CD4-positive, alpha-beta T cell treated with Interleukin-1 beta for 1 hour (primary cell): ENCODE measurements at places on chromosomes 6 and 20.
A peak's percentile ranks its signal among the peaks of the same experiment; 100 is the strongest.

DNA sequence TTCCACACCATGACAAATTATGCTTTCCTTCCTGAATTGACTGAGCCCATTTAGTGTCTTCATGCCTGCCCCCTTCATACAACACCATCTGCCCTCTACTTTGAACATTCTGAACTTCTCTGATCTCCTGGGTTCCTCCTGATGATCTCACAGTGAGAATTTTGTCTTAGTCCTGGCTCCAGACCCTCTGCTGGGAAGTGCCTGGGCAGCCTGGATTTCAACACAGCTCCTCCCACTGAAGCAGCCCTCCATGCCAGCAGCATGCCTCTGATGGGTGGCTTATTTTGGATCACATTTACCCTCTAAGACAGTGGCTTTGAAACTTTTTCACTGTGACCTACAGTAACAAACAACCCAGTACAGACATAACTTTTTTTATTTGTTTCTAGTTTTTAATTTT is 41.5 kb downstream of the DSE start:
- no peak for DNase-seq

GRCh38 chr6:157937318-157937717 is 44.3 kb upstream of the SYNJ2 start:
- DNase-seq: no peak

GRCh38 chr6:71038711-71039344 is 82.0 kb upstream of the B3GAT2 start:
- DNase-seq: no peak

GRCh38 chr6:122660296-122660695 is 50.1 kb downstream of the PKIB start:
- DNase-seq: no peak

GRCh38 chr20:56626367-56627121 is 2.6 kb upstream of the TFAP2C start:
- DNase-seq: no peak

DNA sequence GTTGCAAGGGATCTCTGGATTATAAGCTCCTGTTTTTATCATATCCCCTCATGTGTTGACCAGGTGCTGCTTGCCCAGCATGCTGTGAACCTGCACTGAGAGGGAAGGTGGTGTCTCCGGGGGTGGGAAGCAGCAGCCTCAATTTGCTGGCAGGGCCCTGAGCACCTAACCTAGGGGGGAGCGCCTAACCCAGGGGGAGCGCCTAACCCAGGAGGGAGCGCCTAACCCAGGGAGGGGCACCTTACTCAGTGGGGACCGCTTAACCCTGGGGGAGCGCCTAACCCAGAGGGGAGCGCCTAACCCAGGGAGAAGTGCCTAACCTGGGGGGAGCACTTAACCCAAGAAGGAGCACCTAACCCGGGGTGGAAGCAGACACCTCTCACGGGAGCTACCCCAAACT is 83.3 kb upstream of the QKI start:
- no peak for DNase-seq

DNA sequence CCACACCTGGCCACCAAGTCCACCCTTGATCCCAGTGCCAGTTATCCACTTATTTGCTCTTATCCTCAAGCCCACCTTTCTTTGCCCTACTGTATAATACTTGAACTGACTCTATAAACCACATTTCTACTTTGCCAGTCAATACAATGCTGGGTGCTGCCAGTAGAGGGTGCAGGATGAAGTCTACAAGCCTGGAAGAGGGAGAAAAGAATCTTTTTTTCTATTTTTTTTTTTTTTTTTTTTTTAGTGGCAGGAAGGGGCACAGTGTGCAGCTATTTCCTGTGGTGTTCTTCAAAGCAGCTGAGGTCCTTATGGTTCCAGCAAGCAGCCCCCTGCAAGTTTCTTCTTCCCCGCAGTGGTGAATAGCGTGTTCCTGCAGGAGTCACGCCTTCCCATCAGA is 22.2 kb upstream of the GABRR1 start:
- peak; percentile 44 for DNase-seq

DNA sequence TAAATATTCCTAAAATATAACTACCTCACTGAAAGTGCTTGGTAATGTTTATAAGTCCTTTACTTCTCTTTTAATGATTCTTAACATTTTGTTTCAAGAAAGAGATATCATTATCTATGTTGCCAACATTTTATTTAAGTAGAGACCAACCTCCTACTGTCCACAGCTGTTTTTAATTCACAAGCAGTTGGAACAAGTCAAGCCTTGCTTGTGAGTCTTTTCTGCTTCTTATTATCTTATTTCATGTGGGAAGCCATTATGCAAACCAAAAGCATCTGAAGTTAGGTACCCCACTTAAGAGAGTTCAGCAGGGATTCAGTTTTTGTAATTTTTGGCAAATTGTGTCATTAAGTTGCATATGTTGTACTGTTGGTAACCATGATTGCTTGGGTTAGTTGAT is 1714.5 kb downstream of the GRIK2 start:
- no peak for DNase-seq

DNA sequence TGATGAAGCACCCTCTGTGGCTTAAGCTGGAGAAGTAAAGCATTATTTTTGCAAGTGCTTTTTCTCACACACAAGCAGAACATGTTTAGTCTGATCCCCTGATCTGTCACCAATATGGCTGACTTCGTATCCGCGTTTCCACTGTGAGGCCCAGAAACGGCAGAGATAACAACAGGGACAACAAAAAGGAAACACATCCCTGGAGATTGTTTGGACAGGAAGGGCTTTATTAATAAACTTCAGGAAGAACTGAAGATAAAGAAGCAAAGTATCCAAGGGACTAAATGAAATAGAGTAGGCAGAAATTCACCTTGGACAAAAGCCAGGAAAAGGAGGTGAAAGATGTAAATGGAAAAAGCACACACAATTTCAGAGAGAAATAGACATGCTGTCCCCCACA is 49.2 kb downstream of the RARS2 start:
- DNase-seq: no peak

- DNase-seq: peak; percentile 5
Observed at GRCh38 chr6:106939848-106940247, 34.7 kb downstream of the CD24 start.

- DNase-seq: no peak
Observed at GRCh38 chr6:80402266-80402665, 295.8 kb downstream of the BCKDHB start.

DNA sequence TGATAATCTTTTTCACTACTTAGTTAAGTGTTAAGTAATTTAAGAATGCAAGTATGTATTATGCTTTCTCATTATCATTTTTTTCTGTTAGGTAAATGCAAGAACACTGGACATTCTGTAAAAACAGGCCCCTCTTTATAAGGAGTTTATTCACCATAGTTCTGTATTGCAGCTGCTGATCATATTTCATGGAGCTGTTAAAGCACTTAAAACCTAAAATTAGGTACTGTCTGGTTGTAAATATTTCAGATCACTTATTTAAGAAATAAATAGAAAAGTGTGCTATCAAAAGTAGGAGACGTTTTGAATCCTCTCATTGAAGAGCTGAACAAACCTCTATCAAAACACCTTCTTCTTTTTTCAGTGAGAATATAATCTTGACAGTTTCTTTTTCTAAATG is 3.9 kb downstream of the EYA4 start:
- DNase-seq: no peak

GRCh38 chr6:145813285-145814034 is 1.1 kb downstream of the FBXO30 start:
- no peak for DNase-seq

- no peak for DNase-seq
Observed at GRCh38 chr6:12280902-12281301, 9.3 kb upstream of the EDN1 start.

GRCh38 chr6:131244942-131245341 is 109.7 kb downstream of the AKAP7 start:
- no peak for DNase-seq

- no peak for DNase-seq
Observed at GRCh38 chr6:137024237-137024990, 20.4 kb downstream of the IL20RA start.

DNA sequence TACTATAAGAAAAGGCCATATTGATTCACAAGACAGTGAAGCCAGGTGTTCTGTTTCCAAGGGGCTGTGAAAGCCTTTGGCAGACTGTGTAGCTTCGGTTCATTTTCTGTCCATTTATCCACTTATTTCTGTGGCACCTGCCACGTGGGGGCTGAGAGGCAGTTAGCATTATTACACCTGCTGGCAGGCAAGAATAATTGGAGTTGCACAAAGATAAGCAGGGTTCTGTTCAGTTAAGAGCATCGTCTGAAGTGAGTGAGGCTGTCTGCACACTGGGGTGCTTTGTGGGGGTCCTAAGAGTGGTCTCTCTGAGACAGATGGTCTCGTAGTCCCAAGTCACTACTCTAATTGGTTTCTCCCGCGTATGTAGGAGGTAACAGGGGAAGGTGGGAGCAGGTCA is 60.6 kb upstream of the CCN6 start:
- no peak for DNase-seq

DNA sequence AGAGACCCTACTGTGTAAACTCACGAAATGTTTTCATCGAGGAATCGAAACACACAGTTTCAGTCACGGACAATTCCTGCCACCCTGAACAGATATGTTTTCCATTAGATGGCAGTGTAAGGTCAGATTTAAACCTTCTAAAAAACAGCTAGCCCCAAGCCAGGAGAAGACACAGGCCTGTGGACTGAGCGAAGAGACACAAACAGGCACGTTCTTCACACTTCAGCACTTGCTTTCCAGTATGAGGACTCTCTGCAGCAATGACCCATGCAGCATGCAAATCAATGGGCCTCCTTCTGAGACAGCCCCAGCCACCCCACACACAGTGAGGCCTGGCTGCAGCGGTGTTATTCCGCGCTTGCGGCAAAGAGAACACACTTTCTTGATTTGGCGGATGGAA is 31.9 kb downstream of the HUS1B start:
- no peak for DNase-seq

GRCh38 chr6:128063850-128064539 is 163.1 kb upstream of the THEMIS start:
- DNase-seq: no peak

DNA sequence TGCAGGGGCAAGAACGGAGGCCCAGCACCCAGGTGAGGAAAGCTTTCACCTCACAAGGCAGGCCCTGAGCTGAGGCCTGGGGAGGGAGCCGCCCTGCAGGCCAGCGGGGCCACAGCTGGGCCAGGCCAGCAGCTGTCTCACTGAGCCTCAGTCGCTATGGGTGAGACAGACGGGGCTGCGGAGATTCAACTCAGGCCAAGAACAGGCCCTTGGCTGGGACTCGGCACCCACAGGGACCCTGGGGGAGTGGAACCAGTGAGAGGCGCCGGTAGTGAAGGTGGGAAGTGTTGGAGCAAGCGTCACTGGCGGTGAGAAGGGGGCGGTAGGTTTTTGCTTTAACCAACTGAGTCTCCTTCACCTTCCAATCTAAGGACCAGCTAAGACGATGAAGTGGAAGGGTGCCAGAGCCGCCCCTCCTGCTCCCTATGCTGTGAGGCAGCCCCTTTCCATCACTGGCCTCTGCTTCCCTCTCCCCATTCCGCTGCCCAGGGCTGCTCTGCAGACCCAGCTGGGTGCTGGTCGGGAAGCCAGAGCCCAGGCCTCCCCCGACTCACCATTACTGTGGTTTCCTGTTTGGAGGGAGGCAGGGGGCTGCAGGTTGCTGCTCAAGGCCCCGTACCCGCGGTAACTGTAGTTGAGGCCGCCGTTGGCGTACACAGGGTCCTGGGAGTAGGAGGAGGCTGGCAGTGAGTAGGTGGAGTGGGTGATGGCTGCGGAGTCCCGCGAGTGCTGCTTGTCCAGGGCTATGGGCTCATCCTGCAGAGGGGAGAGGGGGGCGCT is 93.7 kb downstream of the ASXL1 start:
- DNase-seq: no peak

DNA sequence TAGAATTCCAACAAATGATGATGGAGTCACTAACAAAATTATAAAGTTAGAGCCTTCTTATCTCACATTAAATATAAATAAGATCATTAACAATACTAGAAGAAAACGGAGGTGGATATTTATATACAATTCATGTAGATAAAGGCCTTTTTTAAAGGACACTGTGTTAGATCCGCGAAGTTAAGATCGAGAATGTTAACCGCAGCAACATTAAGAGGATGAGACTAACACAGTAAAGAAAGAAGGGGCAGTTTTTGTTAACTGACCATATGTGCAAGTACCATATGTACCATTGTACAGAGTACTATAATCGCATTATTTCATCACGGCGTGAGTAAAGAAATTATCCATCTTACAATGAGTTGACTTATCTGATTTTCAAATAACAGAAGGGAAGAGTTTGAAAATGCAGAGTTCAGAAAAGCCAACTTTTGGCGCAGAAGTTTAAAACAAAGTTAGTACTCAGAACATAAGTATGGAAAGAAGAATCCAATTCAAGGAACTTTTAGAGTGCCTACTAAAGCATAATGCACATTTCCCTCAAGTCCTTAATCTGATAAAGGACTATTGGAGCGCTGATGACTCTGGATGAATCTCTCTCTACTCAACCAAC is 1.4 kb downstream of the FBXL4 start:
- DNase-seq: no peak

GRCh38 chr6:13611715-13612114 is 3.4 kb upstream of the NOL7 start:
- no peak for DNase-seq

DNA sequence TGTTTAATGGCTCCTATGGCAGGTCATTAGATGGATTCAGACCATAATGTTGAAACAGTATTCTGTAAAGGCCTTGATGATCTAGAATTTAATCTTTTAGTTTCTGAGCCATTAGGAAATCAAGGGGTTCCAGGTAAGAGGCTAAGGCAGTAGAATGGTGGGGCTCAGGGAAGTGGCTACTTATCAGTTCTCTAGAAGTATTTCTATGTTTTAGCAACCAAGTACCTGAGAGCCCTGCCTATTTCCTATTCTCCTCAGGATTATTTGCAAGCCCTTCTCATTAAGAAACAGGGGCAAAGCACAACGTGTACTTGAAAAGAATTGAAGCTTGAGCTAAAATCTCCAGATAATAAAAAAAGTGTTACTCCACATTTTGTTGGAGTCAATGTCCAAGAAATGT is 646.5 kb downstream of the RNF144B start:
- DNase-seq: no peak

GRCh38 chr6:24836109-24836508 is 37.4 kb upstream of the ARMH2 start:
- no peak for DNase-seq

DNA sequence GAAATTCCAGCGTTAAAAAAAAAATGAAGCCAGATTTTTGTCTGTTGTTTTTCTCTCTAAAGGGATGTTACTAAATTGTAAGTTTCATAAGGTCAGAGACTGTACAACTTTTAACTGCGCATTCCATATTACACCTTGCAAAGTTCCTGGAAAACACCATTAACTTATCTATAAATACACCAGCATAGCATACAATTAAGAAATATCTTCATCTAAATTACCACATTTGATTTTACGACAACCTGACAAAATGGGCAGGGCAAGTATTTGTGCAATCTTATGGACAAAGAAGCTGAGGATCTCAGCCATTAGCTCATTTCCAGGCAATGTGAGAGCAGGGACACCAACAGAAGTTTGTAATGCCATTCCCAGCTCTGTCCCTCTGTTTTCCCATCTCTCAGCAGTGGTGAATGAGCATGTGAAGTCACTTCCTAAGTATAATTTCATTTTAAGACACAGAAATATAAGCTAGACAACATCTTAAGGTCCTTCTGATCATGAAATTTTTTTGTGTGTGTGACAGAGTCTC is 12.9 kb upstream of the GCM1 start:
- DNase-seq: no peak

- no peak for DNase-seq
Observed at GRCh38 chr6:169234634-169235033, 19.0 kb downstream of the THBS2 start.
